ENCODE measurements at places on chromosomes 6 and 20.

GRCh38 chr20:41830702-41831101 lies 212.5 kb upstream of the CHD6 start:
- no peak for DNase-seq

- no peak for DNase-seq
These were observed 172.3 kb downstream of the ERMARD start for GRCh38 chr6:169923468-169924464.

GRCh38 chr6:109013656-109014305 lies 80.9 kb downstream of the SESN1 start:
- DNase-seq: no peak

- no peak for DNase-seq
These were observed 331.3 kb upstream of the DEFB112 start for GRCh38 chr6:50381099-50381415.

- DNase-seq: no peak
These were observed 76.6 kb upstream of the CCDC167 start for GRCh38 chr6:37576336-37576737.

DNA sequence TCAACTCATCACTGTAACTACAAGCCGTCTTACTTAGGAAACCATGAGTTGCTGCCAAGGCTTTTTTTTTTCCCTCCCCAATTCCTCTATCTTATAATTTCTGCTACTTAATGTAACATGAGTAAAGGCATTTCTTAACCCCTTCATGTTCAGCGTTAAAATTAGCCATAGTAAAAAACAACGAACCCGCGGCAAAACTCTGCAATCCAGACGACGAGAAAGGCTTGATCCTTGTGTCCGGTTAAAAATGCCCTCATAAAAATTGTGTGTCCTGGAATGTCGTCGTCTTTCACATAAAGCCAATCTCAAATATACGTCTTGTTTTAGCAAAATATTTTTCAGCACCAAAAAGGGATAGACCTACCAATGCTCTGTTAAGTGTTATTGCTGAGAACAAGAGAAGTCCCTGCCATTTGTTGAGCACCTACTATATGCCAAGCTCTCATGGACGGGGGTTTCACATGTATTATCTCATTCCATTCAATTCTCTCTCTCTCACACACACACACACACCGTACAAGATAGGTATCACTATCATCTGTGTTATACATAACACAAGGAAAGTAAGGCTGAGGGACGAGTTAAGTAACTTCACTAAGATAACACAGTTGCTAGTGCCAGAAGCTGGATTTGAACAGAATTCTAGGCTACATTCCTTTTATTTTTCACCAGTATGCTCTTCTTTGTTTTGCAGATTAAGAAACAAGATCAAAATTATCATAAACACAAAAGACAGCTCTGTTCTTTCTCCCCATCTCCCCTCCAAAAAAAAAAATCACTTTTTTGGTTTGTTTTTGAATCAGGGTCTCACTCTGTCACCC lies 683 bp upstream of the ARHGAP18 start:
- no peak for DNase-seq

DNA sequence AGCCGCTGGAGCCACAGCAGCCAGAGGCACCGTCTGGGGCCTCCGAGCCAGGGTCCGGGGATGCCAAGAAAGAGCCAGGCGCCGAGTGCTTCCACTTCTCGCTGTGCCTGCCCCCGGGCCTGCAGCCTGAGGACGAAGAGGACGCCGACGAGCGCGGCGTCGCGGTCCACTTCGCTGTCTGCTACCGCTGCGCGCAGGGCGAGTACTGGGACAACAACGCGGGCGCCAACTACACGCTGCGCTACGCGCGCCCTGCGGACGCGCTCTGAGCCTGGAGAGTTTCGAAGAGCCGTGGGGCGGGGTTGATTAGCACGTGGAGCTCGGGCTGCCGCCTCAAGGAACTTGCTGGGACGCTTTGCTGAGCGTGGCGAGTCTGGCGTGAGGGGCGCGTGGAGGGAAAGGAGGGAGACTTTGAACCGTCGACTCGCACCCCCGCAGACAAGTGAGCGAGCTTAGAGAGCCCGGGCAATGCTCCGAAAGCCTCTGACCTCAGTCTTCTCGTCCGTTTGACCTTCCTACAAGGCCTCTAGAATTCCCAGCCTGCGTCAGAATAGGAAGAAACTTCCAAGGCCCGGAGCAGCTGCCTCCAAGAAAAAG lies 1.3 kb downstream of the PPP1R3G start:
- no peak for DNase-seq

GRCh38 chr6:19669206-19669605 lies 168.0 kb upstream of the ID4 start:
- no peak for DNase-seq

DNA sequence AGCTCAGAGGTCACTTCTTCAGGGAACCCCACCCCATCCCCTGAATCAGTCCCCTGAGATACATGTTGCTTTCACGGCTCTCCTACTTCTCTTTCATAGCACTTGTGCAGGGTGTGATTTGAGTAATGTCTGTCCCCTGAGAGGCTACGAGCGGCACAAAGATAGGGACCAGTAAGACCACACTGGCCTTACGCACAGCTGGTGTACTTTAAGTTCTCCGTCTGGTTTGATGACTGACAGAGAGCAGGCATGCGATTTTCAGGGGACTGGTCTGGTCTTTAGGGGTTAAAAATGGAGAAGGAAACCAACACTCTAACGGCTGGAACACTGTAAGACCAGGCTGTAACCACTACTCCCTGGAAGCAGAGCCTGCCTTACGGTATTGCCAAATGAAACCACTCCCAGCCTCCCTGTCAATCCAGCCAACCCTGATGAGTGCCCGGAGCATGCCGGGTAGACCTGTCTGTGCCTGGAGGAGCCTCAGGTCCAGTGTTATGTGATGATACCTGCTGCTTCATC lies 47.1 kb downstream of the ELMO2 start:
- no peak for DNase-seq

DNA sequence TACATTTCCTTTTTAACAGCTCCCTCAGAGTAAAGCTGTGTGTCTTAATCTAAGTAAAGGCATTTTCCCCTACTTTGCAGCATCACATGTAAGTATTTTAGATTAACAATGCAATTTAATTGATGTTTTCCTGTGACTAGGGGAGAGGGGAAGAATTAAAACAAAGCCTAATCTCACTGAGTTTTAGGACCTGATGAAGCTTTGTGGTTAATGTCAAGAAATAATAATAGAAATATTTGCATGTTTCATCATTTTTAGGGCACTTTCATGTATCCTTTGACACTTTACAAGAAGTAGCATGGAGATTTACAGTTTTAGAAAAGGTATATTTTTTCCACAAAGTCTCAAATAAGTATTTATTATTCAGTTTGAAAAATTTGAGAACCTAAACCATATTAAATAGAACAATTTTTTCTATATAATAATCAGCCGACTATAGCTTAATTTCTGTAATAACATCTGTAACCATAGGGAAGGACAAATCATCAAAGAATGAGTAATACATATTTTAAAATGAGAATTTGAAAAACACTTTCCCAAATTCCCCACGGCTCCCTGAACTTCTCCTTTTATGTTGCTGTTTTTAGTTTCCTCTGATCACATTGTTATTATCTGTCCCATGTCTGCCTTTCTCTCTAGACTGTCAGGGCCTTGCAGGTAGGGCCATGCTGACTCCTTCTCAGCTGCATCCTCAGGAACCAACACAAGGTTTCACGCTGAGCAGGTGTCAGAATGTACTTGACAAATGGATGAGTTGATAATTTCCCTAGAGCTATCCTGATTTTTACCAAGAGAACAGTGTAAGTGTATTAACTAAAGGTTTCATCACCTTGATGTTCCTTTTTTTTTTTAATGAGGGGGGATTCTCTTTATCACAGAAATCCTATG lies 338.1 kb downstream of the SYNE1 start:
- no peak for DNase-seq

All from T-helper 17 cell (primary cell).